Activated T-cell treated with anti-CD3 and anti-CD28 coated beads for 1 hour (primary cell): ENCODE measurements at places on chromosomes 11 and 22.

DNA sequence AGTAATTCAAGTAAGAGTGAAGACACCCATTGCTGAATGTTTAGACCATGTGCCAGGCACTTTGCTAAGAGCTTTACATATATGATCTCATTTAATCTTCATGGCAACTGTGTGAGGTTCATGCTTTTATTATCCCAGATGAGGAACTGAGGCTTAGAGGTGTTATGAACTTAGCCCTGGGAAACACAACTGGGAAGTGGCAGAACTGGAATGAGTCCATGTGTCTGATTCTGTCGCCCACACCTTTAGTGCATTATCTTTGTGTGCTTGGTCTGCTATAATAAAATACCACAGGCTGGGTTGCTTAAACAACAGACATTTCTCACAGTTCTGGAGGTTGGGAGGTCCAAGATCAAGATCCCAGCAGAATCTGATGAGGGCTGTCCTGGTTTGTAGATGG, 108.7 kb upstream of the PLET1 start:
- DNase-seq, result no peak

DNA sequence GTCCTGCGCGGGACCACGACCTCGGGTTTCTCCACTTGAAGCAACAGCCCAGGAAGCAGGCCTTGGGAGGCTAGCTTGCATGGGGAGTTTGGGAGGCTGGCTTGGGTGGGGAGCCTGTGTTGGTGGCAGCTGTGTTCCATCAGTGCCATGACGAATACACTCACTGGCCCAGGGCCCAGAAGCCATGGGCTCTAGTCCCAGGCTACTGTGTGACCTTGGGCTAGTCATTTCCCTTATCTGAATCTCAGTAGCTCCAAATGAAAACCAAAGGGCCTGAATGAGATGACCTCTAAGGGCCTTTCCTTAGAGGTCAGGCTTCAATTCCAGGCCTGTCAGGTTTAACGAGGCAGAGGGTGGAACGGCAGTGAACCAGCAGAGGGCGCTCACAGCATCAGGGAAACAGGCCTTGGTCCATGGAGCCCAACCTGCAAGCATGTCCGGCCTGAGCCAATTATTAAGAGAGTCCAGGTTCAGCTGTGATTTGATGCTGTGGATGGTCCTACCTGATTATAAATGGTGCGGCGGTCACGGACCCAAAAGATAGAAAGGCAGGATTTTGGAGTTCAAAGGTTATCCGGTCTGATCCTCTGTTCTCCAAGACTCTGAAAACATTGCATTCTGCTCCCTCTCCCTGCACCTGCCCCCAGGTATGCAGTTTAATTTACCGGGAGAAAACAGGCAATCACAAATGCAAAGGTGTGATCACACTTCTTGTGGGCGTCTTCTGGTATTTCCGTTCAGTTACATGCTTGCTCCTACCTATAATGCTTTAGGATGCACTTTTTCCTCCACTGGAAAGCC, 15.9 kb downstream of the PTPN5 start:
- peak; percentile 49 for DNase-seq

GRCh38 chr22:29801153-29801552, 34.0 kb downstream of the UQCR10 start:
- no peak for DNase-seq

- no peak for DNase-seq
Measured at GRCh38 chr11:19633276-19633675, 79.4 kb upstream of the NAV2 start.

- DNase-seq, result no peak
Measured at GRCh38 chr22:27220339-27220738, 563.0 kb downstream of the MIAT start.

- DNase-seq, result no peak
Measured at GRCh38 chr11:92922731-92923130, 46.7 kb upstream of the MTNR1B start.

DNA sequence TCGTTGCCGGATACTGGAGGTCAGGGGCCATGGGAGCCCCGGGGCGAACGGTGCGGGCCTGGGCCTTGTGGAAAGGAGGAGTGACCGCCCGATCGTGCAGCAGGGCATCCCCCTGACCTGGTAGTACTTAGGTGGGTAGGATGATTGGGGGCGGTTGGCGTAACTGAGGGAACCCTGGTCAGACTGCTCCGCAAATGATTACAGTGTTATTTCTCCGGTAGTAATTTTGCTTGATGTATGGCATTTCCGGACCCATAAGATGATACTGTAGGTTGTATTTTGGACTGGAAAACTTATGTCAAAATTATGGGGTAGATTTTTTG, 762 bp downstream of the MTMR3 start:
- no peak for DNase-seq

GRCh38 chr11:11382858-11383532, 29.9 kb upstream of the CSNK2A3 start:
- no peak for DNase-seq

DNA sequence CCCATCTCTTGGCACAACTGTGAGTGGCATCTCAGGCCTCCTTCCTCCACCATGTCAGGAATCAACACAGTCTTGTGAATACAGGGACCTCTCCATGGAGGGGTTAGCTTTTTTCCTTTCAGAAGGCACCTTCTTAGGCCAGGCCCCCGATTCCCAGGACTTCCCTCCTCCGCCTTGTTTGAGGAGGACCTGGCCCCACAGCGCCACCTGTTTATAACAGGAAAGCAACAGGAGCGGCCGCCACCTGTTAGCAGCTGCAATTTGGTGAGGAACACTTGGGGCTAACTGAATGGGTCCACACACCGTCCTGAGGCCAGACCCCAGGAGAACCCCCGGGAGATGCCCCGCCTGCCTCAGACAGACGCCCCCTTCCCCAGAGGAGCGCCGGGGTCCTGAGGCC, 3.8 kb upstream of the PKP3 start:
- no peak for DNase-seq

GRCh38 chr11:73240190-73240781, 22.2 kb downstream of the P2RY2 start:
- DNase-seq, result no peak

DNA sequence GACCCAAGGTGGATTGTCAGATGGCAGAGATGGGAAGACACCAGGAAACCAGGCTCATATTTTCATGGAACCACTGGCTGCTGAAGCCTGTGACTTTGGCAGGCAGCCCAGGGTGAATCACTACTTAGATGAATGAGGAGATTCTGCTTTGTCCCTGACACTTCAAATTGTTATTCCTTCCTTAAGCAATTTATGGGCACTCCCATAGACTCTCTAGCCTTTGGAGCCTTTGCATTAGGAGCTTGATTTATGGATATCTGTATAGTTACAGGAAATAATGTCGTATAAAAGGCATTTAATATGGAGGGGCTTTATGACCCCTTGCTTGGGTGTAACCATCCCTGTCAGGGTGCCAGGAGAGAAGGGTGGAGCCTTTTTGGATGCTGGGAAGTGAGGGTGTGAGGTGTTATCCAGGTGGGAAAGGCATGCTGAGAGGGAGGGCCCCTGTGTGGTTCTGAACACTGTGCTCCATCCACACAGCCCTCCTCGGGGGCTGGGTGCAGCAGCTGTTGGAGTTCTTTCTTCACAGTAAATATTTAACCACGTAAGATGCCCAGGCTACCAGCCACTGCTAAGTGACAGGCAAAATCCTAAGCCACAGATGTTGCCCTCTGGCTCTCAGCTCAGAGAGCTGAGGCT, 35.3 kb downstream of the IL18 start:
- no peak for DNase-seq

- no peak for DNase-seq
Measured at GRCh38 chr11:725624-726202, 19.7 kb downstream of the EPS8L2 start.

DNA sequence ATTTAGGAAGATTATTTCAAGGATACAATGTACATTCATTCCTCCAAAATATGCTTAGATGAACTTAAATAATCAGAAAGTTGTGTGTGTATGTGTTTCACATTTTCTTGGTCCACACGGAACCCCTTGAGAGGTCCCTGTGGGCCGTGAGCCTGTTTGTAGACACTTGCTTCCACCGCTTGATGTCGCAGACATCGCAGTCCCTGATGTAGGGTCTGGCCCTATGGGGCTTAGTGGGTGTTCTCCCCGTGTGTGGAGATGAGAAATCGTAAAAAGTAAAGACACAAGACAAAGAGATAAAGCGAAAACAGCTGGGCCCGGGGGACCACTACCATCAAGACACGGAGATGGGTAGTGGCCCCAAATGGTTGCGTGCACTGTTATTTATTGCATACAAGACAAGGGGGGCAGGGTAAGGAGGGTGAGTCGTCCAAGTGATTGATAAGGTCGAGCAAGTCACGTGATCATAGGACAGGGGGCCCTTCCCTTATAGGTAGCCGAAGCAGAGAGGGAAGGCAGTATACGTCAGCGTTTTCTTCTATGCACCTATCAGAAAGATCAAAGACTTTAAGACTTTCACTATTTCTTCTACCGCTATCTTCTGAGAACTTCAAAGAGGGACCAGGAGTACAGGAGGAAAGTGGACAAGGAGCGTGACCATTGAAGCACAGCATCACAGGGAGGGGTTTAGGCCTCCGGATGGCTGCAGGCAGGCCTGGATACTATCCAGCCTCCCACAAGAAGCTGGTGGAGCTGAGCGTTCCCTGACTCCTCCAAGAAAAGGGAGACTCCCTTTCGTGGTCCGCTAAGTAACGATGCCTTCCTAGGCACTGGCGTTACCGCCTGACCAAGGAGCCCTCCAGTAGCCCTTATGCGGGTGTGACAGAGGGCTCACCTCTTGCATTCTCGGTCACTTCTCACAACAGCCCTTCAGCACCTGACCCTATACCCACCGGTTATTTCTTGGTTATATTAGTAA, 1.2 kb upstream of the APOBEC3C start:
- DNase-seq, result no peak

GRCh38 chr11:79906164-79906563, 465.3 kb upstream of the TENM4 start:
- no peak for DNase-seq

- no peak for DNase-seq
Measured at GRCh38 chr11:95453616-95454171, 222.7 kb upstream of the SESN3 start.

GRCh38 chr22:45073064-45073463, 63.3 kb upstream of the PHF21B start:
- no peak for DNase-seq

GRCh38 chr22:46762238-46763050, at the start of gene TBC1D22A:
TBC1D22A (plus strand) TSS chr22:46762650; CDS start chr22:46762787, 137 bp downstream.
- DNase-seq, result peak; percentile 93
